B cell (primary cell): ENCODE measurements at places on chromosomes 1 and 21. TPM values are rescaled to one million over a fixed set of nuclear protein-coding genes. Genes with fewer than 3 reads are reported as not detected.

MEX3A gene
- total RNA-seq = 0.73 and 1.1 TPM in 2 replicates

PCAT6 gene
- total RNA-seq = 1.6 TPM in 1 of 2 replicates, not detected in the other

GRCh38 chr1:89547563-89548116 is 23.0 kb downstream of the LRRC8B start:
- H3K4me3 ChIP-seq = no peak overlapping the region
- no peak for DNase-seq
- no peak overlapping the region for H3K27ac ChIP-seq
- H3K36me3 ChIP-seq = no peaks in the 10 kb centered on the region
- H3K4me1 ChIP-seq = peaks cover 5% of the 10 kb centered on the region

DNA sequence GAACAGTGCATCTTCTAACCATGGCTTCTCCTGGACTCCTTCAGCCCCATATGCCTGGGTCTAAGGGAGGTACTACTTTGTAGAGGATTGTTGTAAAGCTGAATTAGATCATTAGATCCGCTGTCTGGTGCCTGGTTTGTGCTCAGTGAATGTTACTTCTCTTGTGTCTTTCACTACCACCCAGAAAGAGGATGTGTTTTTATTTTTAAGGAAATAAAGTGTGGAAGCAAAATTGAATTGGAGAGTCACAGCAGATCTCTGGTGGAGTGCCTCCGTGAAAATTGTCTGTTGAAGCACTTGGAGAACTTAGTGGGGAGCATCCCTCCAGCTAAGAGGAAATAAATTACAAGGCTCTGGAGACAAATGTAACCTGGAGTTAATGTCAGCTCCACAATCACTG is 101.8 kb upstream of the ARTN start:
- DNase-seq = no peak
- no peaks in the 10 kb centered on the region for H3K36me3 ChIP-seq
- no peak overlapping the region for H3K4me3 ChIP-seq
- H3K4me1 ChIP-seq = peaks cover 51% of the 10 kb centered on the region
- no peaks in the 10 kb centered on the region for H3K27me3 ChIP-seq

ADORA1 gene
- not detected in 2 replicates for total RNA-seq

DNA sequence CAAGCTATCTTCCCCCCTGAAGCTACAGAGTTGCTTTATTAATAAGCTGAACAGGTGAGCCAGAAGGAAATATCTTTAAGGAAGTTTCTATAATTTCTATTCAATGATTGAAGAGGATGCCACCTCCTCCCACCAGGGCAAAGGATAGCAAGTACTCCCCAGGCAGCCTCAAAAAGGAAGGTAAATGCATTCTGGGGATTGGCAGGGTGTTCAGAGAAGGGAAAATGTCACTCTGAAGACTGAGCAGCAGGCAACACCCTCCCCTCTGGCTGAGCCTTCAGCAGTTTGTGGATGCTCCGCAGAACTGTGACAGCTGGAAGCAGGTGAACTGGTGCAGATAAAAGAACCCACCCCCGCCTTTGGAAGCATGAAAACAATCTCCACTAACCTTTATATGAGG is 140.8 kb downstream of the BRINP2 start:
- DNase-seq = no peak
- no peaks in the 10 kb centered on the region for H3K4me1 ChIP-seq
- no peak overlapping the region for H3K27ac ChIP-seq
- H3K4me3 ChIP-seq = no peak overlapping the region
- no peaks in the 10 kb centered on the region for H3K36me3 ChIP-seq
- H3K27me3 ChIP-seq = no peaks in the 10 kb centered on the region

PLPPR4 gene
- total RNA-seq = not detected in 2 replicates

DNA sequence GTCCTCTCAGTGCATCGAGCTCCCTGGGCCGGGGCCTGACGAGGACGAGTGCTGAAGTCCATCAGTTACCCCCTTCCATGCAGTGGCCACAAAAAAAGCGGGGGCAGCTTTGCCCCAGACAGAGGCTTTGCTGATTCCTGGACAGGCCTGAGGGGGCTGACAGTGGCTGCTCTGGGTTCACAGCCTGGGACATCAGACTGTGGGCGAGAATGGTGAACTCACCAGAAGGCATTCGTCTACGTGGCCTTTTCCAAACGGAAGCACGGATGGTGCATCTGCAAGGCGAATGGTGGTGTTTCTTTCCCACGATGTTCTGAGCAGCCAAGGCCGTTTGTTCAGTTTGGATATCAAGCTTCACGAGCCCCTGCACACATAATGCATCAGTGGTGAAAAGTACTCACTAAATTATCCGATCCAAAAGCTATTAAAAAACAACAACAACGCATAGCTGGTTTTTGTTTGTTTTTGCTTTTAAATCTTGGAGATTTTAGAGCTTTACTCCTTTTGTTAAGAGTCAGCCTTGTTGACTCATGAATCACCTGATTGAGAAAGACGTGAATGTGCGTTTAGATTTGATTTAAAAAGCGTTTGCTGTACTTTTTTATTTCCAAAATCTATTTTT is 6.3 kb upstream of the ZBTB21 start:
- H3K4me1 ChIP-seq = no peaks in the 10 kb centered on the region
- no peak overlapping the region for H3K4me3 ChIP-seq

SMG5 gene
- total RNA-seq = 74.0 and 77.0 TPM in 2 replicates

LIN28A gene
- total RNA-seq = not detected in 2 replicates

GRCh38 chr1:36567601-36568341 is 85.1 kb upstream of the CSF3R start:
- no peak for DNase-seq
- H3K4me3 ChIP-seq = no peak overlapping the region
- no peaks in the 10 kb centered on the region for H3K27me3 ChIP-seq
- no peak overlapping the region for H3K27ac ChIP-seq

GRCh38 chr1:91427741-91428140 is 23.1 kb upstream of the HFM1 start:
- H3K4me3 ChIP-seq = no peak overlapping the region
- H3K4me1 ChIP-seq = no peaks in the 10 kb centered on the region
- DNase-seq = no peak
- no peaks in the 10 kb centered on the region for H3K36me3 ChIP-seq
- no peaks in the 10 kb centered on the region for H3K27me3 ChIP-seq

NBPF4 gene
- total RNA-seq = not detected in 2 replicates

DNA sequence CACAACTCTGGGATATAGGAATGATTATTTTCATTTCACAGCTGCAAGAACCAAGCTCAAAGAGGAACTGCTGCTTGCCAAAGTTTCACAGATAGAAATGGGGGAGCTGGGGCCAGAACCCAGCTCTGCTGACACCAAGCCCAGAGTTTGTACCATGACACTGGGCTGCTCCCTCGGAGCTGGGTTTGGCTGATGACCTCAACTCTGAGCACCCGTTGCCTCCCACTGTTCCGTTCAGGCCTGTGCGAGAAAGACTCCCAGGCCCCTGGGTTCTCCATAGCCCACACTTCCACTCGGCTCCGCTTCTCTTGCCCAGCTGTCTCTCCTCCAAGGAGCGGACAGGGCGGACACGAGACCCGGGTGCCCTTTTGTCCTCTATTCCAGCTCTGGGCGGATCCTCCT is 55.2 kb downstream of the NGF start:
- DNase-seq = no peak
- no peaks in the 10 kb centered on the region for H3K36me3 ChIP-seq
- H3K4me1 ChIP-seq = no peaks in the 10 kb centered on the region

GRCh38 chr1:245550720-245551043 is 395.9 kb downstream of the KIF26B start:
- H3K27me3 ChIP-seq = no peaks in the 10 kb centered on the region
- no peaks in the 10 kb centered on the region for H3K4me1 ChIP-seq
- H3K4me3 ChIP-seq = no peak overlapping the region

GRCh38 chr1:189424746-189425331 is 1052.8 kb downstream of the BRINP3 start:
- DNase-seq = no peak
- no peak overlapping the region for H3K27ac ChIP-seq
- H3K36me3 ChIP-seq = no peaks in the 10 kb centered on the region

DNA sequence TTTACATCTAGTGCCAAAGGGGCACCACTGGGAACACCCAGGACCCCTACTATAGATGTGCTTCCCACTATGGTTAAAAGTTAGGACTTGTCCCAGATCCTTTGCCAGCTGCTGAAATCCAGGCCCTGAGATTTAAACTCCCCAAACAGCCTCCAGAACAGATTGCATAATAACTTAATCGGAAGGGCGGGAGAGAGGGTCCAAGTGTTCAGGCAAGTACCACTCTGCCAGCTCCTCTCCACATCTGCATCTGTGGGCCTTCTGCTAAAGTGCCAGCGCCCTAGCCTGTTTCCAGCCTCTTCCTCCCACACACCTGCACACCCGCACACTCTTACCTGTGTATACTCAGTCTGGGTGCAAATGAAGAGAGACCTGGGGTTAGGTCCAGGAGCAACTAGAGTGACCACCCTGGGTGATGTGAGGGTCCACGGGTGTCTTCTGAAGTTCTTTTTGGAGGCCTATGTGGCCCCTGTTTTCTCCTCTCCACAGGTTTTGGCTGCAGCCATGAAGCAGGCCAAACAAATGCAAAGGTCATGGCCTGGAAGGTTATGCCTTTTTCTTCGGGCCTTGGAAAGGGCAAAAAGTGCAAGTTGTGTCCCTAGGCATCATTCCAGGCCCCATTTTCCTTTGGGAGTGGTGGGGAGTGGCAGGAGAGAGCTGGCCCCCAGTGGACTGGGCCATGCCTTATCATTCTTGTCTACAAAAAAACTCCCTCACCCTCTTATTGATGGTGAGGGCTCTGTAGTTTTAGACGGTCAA is 29.3 kb downstream of the KIRREL1 start:
- H3K36me3 ChIP-seq = no peaks in the 10 kb centered on the region
- H3K4me1 ChIP-seq = no peaks in the 10 kb centered on the region
- no peak overlapping the region for H3K4me3 ChIP-seq
